T-helper 2 cell (primary cell): ENCODE measurements at places on chromosomes 13 and 19.
A peak's percentile ranks its signal among the peaks of the same experiment; 100 is the strongest.

DNA sequence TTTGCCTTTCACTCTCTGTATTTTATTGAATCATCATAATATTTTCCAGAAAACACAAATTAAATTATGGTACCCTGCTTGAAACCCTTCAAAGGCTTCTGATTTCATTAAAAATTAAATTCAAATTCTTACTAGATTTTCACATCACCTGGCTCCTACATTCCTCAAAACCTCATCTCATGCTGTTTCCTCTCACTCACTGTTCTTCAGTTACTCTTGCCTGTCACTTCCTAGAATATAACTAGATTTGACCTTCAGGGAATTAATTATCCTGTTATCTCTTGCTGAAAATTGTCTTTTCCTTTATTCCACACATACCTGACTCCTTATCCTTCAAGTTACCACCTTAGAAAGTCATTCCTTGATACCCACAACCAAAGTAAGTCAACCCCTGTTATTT, 2294.7 kb downstream of the PCDH9 start:
- no peak for DNase-seq

DNA sequence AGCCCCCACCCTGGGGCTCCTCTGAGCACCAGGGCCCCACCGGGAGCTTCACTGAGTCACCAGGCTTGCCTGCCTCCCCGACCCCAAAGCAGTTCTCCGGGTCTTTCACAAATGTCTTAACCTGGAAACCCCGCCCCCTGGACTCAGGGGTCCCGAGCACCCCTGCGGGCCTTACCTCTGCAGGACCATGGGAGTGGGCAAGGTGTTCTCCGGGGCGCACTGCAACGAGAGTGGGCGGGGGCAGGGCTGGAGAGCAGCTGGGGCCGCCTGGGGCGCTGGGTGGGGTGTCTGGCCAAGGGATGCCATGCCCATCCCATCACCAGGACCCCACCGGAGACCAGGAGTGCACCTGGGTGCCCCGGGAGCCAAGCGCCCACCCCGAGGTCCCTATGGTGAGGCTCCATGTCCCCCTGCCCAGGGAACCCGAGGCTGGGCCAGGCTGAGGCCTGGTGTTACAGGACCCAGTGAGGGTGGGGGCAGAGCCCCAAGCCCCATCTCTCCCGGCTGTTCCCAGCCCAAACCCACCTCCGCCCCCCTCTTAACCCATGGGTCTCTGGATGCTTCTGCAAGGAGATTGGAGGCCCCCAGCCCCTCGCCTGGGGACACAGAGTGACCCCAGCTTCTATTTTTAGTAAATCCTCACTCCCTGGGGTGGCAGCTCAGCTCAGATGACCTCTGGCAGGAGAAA, 10.9 kb downstream of the MKNK2 start:
- no peak for DNase-seq

DNA sequence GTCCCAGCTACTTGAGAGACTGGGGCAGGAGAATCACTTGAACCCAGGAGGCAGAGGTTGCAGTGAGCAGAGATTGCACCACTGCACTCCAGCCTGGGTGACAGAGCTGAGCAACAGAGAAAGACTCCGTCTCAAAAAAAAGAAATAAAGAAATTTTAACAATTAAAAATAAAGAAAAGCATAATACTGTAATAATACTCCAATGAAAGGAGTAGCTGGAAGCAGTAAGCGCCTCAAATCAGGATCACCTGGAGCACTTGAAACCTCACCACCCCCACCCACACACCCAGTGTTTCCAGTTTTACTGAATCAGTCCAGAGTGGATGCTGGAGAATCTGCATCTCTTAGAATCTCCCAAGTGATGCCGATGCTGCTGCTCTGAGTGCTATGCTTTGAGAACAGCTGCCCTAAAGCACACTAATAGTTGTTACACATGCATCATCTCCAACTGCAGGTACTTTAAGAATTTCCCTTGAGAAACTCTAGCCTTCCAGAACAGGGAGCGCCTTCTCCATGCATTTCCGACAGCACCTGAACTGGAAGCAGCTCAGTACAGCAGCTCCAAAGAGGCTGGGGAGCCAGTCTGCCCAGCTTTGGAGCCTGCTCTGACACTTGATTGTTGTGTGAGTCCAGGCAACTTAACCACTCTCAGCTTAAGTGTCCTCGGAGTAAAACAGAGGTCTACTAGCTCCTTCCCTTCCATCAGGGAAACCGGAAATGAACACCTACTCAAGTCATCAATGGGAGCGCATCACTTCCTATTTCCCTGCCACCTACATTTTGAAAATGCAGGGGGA, 2.9 kb downstream of the ABCC4 start:
- no peak for DNase-seq

DNA sequence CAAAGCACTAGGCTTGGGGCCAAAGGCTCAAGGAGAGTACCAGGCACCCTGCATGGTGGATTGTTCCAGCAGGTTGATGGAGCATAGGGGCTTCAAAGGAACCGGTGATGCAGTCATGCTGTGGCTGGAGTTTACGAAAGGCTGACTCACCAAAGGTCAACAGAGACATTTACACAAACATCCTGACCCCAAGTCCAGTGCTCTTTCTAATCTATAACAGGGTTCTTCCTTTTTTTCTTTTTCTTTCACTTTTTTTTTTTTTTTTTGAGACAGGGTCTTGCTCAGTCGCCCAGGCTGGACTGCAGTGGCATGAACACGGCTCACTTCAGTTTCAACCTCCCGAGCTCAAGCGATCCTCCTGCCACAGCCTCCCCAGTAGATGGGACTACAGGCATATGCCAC, 35.6 kb upstream of the TPTE2 start:
- DNase-seq = no peak

DNA sequence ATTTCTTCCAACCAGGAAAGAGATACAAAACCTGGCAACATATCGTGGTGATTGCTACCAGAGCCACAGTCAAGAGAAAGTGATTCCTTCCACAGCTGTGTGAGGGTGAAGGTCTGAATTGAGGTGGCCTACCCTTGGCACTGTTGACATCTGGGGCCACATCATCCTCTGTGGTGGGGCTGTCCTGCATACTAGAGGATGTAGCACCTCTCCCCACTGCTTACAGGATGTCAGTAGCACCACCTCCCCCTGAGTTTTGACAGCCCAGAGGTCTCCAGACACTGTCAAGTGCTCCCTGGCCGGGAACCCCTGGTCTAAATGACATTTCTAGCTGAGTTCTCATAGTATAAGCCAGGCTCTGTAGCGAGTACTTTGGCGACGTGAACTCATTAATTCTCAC, 15.5 kb downstream of the PTGER1 start:
- no peak for DNase-seq

DNA sequence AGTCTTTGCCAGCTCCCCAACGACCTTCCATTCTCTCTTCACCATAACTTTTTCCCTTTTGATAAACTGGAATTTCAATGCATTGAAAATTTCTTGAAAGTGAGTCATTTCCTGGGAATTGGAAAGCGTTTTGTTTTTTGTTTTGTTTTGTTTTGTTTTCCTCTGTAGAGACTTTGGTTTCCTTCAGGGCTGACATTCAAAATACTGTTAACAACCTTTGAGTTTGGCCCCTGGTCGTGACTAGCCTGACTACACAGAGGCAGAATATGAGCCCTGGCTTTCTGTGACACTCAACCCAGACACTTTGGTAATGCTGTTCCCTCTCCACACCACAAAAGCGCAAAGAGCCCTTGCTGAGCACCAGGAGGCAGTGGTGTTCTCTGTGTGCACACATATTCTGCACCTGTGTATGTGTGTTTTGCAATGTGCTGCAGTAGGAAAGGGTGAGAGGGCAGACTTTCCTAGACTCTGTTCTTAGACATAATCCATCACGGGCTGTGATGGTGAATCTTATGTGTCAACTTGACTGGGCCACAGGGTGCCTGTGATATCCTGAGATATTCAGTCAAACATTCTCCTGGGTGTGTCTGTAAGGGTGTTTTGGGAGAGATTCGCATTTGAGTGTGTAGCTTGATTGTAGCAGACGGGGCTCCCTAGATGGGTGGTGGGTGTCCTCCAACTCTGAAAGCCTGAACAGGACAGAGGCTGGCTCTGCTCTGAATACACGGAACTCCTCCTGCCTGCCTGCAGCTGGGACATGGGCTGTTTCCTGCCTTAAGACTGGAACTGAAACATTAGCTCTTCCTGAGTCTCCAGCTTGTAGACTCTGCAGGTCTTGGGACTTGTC, 29.5 kb upstream of the ANKRD10 start:
- peak; percentile 78 for DNase-seq

DNA sequence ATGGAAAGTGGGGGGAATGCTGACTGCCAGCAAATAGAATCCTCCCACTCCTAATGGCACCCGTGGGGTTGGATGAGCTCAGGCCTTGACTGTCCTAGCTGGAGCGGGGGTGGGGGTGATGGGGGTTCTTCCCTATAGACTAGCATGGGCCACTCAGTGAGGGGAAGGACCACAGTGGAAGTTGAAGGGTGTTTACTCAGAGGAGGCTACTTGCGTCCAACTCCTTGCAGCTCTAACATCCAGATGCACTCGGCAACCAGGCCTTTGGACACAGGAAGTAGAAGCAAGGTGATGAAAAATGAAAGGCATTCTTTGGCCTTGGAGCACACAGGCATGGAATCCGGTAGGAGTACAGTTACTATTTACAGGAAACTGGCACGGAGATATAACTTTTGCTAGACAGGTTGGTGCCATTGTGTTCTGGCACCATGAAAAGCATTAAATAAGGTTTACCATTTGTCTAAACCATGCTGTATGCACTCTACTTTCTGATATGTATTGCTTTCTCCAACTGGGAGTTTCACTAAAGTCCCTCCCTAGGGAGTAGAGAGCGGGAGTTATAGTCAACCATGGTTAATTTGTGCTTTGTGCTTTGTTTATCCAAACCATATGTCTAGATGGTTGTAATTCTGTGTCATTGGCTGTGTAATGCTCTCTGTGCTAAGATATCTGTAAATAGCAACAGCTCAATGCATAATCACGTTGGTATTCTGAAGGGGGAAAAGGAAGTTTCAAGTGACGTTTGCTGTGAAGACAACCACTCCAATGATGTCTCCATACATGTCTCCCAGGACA, 125.3 kb downstream of the TSHZ3 start:
- no peak for DNase-seq

GRCh38 chr13:24541127-24541475, 28.5 kb upstream of the PARP4 start:
- no peak for DNase-seq

GRCh38 chr13:20869540-20869939, 33.0 kb downstream of the XPO4 start:
- DNase-seq = no peak

GRCh38 chr13:113836768-113837559, 26.9 kb downstream of the GAS6 start:
- no peak for DNase-seq

DNA sequence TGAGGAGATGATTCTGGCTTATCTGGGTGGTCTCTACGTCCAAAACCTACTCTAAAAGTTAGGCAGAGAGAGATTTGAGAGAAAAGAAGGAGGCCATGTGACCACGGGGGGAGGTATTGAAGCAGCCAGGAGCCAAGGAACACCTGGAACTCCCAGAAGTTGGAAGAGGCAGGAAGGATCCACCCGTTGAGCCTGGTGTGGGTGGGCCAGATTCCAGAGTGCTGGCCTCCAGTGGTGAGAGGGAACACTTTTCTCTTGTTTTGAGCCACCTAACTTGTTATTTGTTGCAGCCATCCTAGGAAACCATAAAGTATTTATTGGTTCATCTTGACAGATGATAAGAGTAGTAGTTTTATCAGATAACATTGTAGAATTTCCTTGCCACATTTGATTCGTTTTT, 396.9 kb downstream of the MYO16 start:
- no peak for DNase-seq

GRCh38 chr19:408902-409515, at the start of gene C2CD4C:
TSS of gene C2CD4C (minus strand) at chr19:409147. CDS start at chr19:408361, 786 bp downstream.
- DNase-seq = no peak

DNA sequence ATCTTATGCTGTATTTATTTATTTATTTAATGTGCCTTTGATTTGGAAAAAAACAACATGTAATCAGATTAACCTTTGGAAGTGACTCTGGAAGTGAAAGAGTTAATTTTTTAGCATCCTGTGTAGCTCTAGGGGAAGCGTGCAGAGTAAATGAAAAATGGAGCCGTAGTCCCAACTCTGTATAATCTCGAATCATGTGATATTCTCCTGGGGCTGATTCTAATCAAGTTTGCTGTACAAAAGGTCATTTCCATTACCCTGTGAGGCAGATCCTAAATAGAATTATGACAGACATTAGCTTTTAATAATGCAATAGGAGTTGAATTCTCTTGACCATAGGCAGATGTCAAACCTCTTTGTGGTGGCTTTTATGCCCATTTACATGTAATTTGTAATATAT, 238.6 kb upstream of the CSNK1A1L start:
- no peak for DNase-seq

DNA sequence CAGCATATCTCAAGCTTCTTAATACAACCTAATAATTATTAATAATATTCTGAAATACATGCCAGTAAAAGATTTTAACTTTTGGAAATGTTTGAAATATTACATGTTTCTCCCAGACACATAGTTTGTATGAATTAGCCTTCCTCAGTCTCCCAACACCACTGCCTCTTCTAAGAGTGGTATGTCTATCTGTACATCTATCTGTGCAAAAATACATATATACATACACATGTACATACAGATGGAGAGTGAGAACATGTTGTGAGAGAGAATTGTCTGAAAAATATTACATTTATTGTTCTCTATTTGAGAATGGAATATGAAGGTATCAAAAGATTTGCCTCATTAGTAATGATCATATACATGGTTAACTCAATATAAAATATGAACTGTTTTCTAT, 1567.2 kb upstream of the PRR20A start:
- DNase-seq = no peak

- DNase-seq = no peak
Measured at GRCh38 chr13:50691681-50692263, 151.7 kb downstream of the DLEU7 start.

DNA sequence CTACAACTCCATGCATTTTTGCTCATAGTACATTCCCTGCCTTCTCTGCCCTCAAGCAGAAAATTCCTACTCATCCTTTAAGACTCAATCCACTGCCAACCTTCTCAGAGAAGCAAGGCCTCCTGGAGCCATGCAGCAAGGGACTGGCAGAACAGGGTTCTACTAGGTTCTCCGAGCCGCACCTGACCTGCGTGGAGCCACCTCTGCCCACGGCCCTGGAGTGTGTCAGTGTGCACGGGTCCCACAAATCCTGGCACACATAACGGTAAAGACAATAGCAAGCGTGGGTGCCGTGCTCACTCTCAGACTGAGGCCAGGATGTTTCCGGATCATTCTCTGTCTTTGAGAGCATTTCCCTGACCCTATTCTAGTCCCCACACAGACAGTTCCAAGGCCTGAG, 30.0 kb downstream of the SOX1 start:
- DNase-seq = no peak
